ENCODE measurements at places on chromosomes 2 and 18.

GRCh38 chr2:109715313-109715805 is 78.7 kb upstream of the RGPD5 start:
- no peak for DNase-seq

DNA sequence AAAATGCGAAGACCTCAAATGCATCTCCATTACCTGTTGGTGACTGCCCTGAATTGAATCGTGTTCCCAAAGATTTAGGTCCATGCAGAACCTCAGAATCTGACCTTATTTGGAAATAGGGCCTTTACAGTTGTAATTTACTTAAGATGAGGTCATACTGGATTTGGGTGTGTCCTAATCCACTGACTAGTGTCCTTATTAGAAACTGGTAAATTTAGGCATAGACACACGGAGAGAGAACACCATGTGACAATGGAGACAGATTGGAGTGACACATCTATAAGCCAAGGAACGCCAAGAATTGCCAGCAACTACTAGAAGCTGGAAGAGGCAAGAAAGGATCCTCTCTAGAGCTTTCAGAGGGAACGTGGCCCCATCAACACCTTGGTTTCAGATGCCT is 203.1 kb downstream of the SMAD2 start:
- no peak for DNase-seq

DNA sequence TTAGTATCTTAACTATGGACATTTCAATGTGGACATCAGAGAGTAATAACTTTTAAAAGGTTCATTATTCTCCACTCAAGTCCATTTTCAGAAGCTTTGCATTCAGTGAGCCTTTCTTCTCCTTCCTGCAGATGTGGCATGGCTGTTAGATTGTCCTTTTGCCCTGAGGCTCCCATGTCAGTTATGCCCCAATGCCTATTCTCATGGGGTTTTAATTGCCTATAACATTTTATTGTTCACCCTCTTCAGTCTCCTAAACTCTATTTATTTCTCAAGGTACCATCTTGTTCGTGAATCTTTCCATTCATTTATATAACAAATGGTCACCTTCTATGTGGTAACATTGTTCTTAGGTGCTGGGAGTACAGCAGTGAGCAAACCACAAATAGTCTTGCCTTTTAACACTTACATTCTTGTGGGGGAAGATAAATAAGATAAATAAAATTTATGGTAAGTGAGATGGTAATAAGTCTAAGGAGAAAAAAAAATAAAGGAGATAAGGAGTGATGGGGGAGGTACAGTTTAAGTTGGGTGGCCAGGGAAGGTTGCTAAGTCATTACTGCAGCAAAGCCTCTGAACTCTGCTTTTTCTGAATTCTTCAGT is 277.9 kb upstream of the SIX3 start:
- no peak for DNase-seq

- no peak for DNase-seq
Measured at GRCh38 chr18:65788373-65788772, 37.6 kb downstream of the CDH7 start.

Measured in stimulated activated CD4-positive, alpha-beta T cell treated with anti-CD3 and anti-CD28 coated beads, Interleukin-1b, Interleukin-23, amount 100 ng/mL, for 4 hours (primary cell).